ENCODE measurements at places on chromosomes 3 and 15.

DNA sequence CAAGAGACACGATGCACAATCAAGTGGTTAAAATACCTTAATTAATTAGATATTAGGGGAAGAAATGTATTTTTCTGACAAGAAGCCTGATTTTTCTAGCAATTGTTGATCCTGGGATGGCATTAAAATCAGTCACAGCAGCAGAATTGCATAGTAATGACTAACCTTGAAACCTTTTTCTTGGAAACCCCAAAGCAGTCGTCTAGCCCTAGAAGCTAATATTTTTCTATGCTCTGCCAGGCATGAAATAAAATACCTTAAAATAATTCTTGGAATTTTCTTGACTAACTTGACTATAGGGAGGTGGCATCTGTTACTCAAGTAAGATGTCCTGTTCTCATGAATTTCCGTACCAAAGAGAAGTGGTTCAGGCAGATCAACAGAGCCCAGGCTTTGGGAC is 204.1 kb downstream of the THRB start:
- DNase-seq = no peak

DNA sequence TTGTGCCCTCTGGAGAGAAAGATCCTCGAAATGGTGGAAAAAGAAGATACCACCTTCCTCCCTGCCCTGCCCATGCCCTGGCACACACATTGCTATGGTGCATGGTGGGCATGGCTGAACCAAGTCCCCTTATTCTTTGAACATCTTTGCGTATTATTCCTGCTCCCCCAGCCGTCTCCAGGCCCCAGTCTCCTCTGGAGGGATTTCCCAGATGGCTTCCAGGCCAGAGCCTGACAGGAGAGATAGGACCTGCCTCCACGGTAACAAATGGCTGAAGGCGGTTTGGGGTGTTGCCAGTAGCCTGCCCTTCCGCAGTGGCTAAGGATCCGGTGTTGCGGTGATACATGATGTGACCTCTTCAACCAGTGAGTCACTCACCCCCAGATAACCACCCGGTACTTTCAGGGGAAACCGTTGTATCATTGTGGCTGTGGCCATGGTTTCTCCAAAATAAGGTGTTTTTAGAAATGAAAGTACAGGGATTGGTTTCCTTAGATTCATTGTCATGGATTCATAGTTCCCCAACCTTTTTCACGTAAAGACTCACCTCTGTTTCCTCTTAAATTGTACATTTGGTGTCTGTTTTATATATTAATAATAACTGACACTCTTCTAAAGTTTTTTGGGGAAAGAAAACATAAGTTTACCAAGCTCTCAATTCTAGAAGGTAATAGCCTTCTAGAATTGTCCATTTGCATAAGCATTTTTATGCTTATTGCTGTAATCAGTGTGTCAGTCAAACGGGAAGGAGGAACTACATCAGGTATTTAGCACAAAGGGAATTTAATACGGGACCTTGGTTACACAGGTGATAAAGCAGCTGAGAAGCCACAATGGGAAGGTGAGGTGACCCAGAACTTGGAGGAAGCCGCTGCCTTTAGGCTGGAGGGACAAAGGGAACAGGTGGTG is 25.9 kb downstream of the SMAD3 start:
- peak; percentile 49 for DNase-seq

GRCh38 chr3:26091626-26092025 is 301.7 kb downstream of the OXSM start:
- no peak for DNase-seq

GRCh38 chr15:80367094-80367493 is 37.1 kb upstream of the ARNT2 start:
- no peak for DNase-seq

DNA sequence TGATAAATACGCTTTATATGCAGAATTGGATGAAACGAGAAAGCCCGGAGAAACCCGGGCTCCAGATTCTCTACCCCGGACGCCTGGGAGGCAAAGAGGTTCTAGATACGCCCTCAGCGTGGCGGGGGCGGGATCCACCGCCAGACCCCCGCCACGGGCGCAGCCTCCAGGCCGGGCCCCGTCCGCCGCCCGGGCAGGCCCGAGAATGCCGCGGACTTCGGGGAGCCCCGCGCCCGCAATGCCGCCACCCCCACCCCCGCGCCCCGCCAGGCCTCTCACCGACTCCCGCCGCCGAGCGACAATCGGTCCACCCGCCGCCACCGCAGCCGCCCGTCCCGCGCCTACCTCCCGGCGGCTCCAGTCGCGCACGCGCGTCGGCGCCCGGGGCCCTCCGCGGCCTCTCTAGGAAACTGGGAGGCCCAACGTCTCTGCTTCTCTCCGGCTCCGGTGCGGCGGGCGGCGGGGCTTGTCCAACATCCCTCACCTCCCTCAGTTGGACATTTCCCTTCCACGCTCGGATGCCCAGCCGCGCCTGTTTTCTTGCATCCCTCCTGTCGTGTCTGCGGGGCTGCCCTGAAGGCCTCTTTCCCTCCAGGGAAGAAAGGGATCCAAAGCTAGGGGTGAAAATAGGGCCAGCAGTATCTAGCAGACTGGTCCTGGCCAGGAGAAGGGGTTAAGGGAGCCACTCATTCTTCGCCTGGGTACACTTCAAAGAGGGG is at the start of gene ZNF445:
TSS of gene ZNF445 (minus strand) at position 359 of the 719 bp plus-strand sequence. CDS start 22,121 bp downstream, outside the sequence.
- peak; percentile 66 for DNase-seq

DNA sequence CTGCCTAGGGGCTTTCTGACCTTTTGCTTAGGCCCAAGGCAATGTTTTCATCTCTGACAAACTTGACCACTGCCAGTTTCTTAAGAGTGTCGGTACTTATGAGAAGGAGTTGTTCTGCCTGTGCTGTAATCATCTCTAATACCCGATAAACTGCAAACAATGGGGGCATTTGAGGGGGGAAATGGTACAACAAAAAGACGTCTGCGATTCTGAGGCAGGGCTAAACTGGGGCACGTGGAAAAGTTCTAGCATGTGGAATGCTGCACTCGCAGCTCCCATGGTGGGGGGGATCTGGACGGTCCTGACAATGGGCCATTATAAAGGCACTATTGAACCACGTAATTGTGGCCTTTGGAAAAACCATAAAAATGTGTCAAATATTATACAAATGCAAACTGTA is 73.1 kb upstream of the SAMMSON start:
- no peak for DNase-seq

Data from T-cell (primary cell).